ENCODE measurements at places on chromosomes 13 and 19.

- DNase-seq, result no peak
Measured at GRCh38 chr13:31111136-31111535, 50.6 kb downstream of the HSPH1 start.

DNA sequence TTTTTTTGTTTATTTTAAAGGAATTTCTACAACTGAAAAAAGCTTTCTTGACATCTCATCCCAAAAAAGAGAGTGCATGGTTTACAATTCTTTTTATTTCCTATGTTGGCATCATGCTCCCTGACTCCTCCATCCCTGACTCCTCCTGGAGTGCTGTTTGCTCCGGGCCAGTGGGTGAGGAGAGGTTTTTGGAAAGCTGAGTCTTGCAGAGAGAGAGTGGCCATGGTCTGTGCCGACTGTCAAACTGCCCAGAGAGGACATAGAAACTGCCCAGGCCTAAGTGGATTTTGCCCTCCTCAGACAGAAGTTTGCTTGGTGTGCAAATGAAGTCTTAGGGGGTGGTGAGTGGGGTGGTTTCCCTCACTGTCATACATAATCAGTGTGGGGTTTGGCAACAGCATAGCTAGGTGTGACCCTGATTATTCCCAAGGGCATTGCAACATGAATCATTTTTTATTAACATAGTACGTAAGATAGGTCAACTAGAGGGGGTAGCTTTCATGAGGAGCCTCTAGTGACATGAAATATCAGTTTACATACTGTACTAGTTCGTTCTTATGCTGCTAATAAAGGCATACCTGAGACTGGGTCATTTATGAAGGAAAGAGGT is 179.8 kb upstream of the UBL3 start:
- no peak for DNase-seq

GRCh38 chr13:32316028-32316339 is 676 bp downstream of the BRCA2 start:
- DNase-seq, result no peak

GRCh38 chr13:112905990-112906641 is 62.9 kb upstream of the MCF2L start:
- no peak for DNase-seq

DNA sequence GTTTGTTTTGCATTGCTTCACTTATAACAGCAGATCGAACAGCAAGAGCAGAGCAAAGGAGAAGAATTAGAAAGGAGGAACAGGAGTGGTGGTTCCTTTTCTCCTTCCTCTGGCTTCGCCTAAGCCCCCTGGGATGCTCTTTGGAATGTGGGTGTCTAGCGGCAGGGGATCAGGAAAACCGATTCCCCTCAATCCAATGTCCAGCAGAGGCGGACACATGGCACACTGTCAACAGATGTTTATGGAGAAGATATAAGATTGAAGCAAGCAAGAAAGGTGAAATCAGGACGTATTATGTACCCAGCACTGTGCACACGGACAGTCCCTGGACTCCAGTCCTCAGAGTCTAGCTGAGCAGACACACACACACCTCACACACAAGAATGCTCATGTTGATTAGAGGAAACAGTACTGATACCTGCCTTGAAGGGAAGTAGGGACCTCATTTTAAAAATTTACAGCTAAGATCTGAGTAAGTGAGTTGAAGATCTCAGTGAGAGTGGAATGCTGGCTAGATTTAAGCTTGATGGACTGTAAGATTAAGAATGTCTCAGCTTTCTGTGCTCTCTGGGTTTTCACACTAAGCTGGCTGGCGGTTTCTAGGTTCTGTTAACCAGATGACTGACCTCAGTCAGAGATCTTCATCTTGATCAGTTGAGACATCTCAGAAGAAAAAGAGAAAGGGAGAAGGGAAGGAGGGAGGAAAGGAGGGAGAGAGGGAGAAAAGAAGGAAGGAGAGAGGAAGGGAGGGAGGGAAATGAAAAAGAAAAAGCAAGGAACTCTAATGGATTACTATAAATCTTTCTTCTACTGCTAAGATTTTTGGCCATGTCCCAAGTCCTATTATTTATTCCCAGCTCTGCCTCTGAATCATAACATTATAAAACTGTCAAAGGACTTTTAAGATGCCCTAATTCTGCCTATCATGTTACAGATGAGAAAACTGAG is 44.8 kb downstream of the FLT1 start:
- no peak for DNase-seq

- no peak for DNase-seq
Measured at GRCh38 chr19:2983351-2984214, 6.2 kb downstream of the TLE6 start.

- DNase-seq, result no peak
Measured at GRCh38 chr13:26050568-26051230, 1.1 kb downstream of the SHISA2 start.

DNA sequence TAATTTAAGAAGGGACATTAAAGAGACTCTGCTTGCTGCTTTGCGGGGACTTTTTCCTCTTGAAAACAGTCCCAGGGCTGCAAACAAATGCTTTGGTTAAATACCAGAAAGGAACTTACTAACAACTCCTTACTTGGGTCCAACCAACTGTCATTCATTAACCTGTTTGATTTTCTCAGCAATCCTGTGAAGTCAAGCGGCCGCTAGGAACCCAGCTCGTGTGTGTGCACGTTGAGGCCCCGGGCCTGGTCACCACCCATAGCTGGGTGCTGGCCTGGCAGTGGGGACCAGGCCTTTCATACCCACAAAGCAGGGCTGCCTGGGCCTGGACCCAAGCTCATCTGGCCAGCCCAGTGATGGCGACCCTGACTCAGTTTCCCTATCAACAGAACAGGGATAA is 50.7 kb downstream of the C1QTNF9 start:
- DNase-seq, result no peak

DNA sequence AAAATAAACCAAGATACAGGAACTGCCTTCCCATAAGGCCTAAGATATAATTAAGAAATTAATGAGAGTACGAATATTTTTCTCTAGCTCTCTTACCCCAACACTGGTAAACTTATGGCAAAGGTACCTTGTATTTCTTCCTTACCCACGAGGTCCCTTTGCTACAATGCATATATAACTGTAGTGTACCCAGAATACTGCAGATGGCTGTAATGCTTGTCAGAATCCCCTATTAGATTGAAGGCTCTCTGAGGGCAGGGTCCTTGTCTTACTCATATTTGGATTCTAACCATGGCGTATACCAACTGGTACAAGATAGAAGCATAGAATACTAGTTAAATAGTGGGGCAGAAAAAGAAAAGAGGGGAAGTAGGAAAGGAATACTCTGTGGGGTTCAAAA is 15.1 kb downstream of the SLC25A30 start:
- DNase-seq, result no peak

- no peak for DNase-seq
Measured at GRCh38 chr13:75178436-75178835, 303.5 kb downstream of the TBC1D4 start.

DNA sequence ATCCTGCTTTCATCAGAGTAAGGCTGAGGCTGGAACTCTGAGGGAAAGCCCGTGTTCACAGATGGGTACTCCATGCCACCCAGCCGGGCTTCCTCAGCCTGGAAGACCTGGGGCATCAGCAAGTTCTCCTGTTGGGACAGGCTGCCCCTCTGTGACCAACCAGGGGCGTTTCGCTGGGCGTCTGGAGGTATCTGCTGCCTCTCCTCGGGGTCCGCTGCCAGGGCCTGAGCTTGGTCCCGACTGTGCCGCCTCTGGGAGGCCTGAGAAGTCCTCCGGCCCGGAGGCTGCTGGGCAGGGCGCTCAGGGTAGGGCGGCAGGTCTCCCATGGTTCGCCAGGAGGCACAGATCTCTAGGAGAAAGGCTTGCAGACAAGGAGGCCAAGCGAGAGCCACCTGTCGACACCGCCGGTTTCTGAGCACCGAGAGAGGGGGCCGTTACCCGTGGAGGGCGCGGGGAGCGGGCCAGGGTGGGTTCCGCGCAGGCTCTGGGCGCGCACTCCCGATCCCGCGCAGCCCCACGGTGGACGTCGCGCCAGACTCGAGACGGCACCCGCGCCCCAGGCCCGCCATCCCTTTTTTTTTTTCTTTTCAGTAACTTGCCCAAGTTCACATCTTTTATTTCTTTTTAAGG is at the start of gene RSPH6A:
TSS of gene RSPH6A (minus strand) at position 458 of the 630 bp plus-strand sequence. CDS start at position 326, 132 bp downstream.
- no peak for DNase-seq

- DNase-seq, result no peak
Measured at GRCh38 chr13:75825594-75825993, 189.5 kb downstream of the LMO7 start.

- no peak for DNase-seq
Measured at GRCh38 chr19:53517114-53517741, 20.7 kb upstream of the ZNF331 start.

GRCh38 chr13:27352698-27353097 is 71.7 kb upstream of the GTF3A start:
- DNase-seq, result no peak

GRCh38 chr13:76764916-76765315 is 121.3 kb downstream of the KCTD12 start:
- no peak for DNase-seq

GRCh38 chr13:89165685-89166084 is 1494.5 kb downstream of the SLITRK5 start:
- no peak for DNase-seq

DNA sequence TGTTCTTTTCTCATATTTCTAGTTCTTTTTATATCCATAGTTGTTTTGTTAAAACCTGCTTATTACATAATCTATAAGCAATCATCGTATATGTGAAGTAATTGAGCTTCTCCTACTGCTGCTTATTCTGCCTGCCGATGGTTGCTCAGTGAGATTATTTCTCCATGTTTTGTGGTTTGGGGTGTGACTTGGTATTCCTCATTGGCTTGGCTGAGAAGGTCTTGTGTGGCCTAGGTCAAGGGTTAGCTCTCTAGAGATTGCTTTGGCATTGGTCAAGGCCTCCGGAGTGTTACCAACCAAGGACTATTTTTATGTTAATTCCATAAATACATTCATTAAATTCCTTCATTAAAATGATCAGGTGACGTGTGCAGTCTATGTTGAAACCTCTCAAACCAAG is 302.8 kb downstream of the MYO16 start:
- no peak for DNase-seq

DNA sequence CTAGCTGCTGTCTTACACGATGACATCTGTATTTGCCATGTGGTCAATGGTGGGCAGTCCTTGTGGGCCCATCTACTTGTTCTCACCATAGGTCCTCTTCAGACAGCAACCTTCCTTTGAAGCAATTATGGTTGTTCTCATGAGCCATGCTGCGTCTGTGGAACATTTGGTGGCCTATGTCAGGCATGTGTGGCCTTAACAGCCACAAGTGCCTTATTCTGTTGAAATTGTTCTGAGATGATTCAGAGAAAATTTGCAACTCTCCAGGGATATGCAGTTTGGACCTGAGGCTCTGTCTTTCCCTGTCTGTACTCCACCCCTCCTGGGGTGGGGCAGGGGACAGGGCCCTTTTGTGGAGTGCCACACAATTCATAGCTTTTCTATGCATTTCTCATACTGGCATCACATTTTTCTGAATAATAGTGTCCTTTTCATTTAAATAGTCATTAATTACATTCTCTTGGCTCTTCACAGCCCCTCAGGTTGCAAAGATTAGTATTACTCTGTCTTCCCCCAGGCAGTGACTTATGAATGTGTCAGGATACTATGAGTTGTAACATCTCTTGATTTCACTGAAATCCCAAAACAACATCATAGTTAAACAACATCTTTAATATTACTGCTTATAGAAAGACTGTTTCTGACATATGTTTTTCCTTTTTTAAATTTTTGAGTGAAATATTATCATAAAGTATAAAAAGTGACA is 102.1 kb downstream of the ITGBL1 start:
- DNase-seq, result no peak

DNA sequence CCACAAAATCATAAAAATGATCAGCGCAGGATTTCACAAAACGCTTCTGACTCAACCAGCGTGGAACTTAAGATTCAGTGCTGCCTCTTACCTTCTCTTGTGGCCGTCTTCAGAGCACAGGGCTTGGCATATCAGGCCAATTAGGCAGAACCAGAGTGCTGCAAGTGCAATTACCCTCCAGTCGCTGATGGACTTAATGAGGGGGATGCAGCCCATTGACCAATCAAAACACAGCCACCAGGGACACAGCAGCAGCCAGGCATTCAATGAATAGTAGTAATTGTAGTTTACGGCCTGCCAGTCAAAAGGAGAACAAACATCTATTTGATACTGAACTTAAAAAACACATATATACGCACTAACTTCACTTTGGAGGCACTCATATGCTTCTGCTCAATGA is 38.2 kb downstream of the TMTC4 start:
- no peak for DNase-seq

GRCh38 chr13:48819376-48819775 is 156.3 kb upstream of the FNDC3A start:
- DNase-seq, result no peak

DNA sequence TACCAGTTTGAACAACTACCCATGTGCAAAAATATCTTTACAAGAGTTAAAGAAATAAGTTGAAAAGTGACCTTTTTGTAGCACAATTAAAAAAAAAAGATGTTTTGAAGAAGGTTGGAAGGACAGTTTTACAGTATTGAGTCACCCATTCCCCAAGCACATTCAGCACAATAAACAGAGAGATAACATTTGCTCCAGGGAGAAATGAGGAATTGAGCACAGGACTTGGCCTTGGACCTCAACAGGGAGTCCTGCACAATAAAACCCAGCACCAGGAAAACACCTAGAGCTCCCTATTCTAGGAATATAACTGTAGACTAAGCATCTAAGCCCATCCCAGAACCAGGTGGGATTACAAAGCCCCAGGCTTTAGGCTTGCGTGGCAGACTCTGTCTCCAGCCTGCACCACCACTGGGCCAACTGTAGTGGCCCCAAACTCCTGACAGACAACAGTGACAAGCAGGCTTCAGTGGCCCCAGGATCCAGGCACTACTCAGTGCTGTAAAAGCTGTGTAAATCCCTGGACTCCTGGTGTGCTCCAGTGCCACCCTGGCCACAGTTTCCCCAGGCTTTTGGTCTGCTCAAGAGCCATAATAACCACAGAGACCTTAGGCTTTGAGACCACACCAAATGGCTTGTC is 857.2 kb downstream of the SLITRK1 start:
- no peak for DNase-seq

DNA sequence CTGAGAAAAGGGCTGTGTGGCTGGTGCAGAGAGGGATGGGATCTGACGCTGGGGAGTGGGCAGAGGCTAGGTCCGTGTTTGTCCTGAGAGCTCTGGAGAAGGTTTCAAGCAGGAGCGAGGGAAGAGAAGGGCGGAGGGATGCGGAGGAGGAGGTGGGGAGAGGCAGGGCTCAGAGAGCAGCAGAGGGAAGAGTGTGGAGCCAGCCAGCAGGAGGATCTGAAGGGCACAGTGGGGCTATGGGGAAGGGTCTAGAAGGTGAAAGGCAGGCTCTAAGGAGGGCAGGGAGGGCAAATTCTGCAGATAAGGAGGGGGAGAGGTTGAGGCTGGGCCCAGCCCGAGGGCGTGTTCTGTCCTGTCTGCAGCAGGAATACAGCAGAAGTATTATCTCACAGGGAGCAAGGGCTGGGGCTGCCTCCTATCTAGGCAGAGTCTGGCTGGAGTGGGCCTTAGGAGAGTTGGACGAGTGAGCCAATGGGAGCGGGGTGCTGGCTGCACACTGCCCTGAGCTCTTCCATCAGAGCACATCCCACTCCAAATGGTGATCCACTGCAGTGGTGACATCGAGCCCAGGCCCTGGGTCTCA is 6.1 kb downstream of the AP2A1 start:
- DNase-seq, result no peak

Data from LoVo (cell line).